ENCODE measurements at places on chromosomes 3 and 15.

DNA sequence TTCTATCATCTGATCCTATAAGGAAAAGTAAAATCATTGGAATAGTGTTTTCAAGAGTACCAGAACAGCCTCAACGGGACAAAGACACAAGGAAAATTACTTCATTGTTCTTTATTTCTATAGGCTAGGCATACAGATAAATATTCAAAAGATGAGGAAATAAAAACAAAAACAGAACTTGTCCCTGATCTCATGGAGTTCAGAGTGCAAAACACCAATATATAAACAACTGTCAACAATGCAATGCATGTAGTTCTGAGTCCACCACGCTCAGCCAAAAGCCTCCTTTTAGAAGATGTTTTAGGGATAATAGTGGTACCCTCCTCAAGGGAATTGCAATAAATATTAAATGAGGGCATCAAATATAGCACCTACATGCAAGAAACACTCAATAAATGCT is 4.6 kb upstream of the SLC4A7 start:
- DNase-seq = no peak

- DNase-seq = no peak
Observed at GRCh38 chr3:18207226-18207625, 217.9 kb downstream of the SATB1 start.

DNA sequence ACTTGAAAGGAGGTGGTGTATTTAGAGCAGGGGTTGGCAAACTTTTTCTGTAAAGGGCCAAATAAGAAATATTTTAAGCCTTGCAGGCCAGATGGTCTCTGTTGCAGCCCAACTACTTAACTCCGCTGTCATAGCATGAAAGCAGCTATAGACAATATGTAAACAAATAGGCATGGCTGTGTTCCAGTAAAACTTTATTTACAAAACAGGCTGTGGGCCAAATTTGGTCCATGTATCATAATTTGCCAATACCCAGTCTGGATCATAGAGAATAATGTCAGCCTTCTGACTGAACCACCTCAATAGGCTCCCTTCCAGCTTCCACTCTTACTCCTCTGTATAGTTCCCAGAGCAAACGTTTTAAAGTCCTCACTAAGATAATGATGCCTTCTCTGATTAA is 638.8 kb upstream of the CFAP20DC start:
- DNase-seq = no peak

- DNase-seq = no peak
Observed at GRCh38 chr3:190996181-190996775, 133.8 kb upstream of the GMNC start.

DNA sequence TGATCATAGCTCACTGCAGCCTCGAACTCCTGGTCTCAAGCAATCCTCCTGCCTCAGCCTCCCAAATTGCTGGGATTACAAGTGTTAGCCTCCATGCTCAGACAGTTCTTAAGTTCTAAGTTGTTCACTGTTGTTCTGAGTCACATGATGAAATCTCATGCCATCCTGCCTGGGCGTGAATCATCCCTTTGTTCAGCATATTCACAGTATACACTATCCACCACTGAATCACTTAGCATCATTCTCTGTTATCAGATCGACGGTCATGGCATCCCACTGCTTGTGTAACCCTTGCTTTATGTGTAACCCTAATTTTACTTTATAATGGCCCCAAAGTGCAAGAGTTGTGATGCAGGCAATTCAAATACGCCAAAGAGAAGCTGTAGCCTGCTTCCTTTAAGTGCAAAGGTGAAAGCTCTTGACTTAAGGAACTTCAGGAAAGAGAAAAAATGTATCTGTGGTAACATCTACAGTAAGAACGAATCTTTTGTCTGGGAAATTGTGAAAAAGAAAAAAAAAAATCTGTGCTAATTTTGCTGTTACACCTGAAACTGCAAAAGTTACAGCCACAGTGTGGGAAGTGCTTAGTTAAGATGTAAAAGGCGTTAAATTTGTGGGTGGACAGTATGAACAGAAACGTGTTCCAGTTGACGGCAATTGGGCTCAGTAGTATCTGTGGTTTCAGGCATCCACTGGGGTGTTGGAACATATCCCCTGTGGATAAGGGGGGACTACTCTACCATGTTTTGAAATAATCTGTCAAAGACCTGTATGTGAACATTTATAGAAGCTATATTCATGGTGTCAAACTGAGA is 80.6 kb downstream of the PCOLCE2 start:
- no peak for DNase-seq

GRCh38 chr3:48474619-48475018 is 28.1 kb downstream of the ATRIP start:
- DNase-seq = no peak

DNA sequence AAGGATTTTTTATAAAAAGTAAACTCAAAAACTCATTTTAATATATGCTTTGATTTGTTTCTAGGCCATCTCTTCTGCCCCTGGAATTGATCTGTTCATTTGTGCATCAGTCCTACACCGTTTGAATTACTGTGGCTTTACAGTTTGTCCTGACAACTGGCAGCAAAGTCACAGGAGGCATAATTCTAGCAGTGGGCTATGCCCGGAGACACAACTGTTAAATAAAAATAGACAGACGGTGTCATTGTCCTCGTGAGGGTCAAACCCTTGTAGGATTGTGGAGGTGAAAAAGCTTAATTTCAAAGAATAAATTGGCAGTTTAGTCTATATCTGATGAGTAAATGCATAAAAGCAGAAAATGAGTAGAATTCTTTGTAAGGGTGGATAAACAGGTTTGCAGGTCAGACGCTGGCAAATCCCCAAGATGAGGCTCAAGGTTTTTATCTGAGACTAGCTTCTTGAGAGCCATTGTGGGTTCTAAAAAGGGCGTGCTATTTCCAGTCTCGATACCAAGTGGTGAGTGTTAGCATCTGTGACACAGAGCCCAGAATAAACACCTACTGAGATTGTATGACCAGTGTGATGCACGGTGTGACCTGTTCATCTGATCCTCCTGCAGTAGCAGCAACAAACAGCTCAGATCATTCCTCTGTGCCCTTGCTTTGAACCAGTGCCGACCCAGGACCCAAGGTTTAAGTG is 51.5 kb upstream of the SLCO3A1 start:
- no peak for DNase-seq

All from coronary artery (tissue), 2 donors.